ENCODE measurements at places on chromosomes 1 and 21.
A peak's percentile ranks its signal among the peaks of the same experiment; 100 is the strongest.

DNA sequence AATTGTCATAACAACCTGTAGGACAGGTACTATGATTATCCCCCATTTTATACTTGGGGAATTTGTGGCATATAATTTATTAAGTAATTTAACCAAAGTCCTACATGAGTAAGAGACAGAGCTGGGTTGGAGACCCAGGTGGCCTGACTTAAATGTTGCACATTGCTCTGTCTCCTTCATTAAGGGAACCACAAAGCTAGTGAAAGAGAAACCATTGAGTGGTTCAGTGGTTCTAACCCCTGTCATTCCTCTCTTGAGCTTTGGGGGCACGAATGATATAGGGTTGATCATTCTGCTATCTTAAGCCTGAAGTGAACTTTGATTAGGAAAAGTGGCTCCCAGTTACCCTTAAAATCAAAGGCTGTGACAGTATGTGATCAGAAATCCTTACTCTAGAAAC lies 5.3 kb upstream of the MAP3K7CL start:
- no peak for DNase-seq

GRCh38 chr1:184588701-184589100 lies 166.0 kb downstream of the EDEM3 start:
- no peak for DNase-seq

GRCh38 chr1:57770772-57771171 lies 346.9 kb upstream of the DAB1 start:
- DNase-seq = no peak

GRCh38 chr1:38308780-38309179 lies 262.2 kb upstream of the POU3F1 start:
- DNase-seq = no peak

DNA sequence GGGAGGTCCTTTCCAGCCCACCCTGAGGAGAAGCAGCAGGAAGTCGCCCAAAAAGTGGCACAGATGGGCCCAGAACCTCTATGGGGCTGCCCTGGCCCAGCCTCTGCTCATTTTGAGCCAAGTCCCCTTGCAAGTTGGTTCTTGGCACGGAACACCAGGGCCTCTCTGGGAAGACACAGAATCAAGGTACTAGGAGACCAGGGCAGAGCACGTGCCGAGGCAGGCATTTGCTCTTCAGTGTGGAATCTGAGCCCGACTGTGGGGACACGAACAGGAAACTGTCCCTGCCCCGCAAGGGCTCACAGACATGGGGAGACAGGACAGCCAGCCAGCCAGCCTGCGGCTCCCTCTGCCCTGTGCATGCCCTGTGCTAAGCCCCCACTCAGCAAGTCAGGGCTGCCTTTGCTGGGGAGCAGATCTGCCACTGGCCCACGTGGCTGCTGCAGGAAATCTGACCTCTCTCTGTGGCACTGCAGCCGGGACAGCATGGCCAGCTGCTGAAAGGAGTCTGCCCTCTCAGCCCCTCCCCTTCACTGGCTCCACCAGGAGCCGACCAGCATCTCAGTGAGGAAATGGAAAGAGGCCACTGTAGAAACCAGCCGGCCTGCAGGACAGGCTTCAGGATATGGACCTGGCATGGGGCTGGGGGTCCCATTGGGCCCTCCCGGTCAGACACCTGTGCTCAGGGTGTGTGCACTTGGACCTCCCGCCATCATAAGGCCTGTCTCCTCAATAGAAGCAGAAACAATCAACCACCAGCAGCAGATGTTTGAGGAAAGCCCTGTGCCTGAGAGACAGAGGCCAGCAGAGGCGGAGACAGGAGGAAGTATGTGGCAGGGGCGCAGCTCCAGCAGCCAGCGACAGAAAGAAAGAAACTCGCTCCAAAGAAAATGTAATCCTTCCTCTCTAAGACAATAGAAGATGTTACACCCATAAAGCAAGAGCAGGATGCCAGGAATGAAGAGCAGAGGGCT lies 3.7 kb downstream of the ARHGEF16 start:
- no peak for DNase-seq

- DNase-seq = no peak
Measured at GRCh38 chr1:89089962-89090361, 25.0 kb upstream of the GBP1 start.

GRCh38 chr1:208137193-208137592 lies 107.0 kb downstream of the PLXNA2 start:
- DNase-seq = no peak

- DNase-seq = no peak
Measured at GRCh38 chr1:154969860-154970452, 591 bp downstream of the SHC1 start.

DNA sequence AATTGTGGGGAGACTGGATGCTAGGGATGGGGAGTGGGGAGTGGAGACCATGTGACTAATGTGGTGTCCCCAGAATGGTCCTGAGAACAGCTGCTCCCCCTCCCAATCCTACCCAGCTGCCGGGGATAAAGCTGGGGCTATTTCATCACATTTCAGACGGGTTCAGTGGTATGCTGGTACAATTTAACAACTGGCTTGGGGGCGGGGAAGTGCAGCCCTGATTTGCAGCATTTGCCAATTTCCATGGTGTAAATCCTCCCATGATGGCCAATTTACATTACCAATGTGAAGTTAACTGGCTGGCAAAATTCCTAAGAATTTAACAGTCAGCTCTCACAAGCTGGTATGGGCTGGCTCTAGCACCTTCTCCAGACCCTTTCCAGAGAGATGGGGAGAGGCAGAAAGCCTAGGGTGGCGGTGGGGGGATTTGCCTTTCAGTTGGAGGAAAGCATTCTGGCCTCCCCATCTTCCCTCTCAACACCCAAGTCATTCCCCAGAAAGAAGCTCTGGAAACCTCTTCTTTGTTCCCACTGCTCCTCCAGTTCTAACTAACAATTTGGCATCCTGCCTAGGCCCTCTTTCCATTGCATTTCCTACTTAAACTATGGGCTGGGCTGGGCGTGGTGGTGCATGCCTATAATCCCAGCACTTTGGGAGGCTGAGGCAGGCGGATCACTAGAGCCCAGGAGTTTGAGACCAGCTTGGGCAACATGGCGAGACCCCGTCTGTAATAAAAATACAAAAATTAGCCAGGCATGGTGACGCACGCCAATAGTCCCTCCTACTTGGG lies 11.3 kb upstream of the ADGRB2 start:
- DNase-seq = no peak

- DNase-seq = no peak
Measured at GRCh38 chr1:38283696-38284470, 237.3 kb upstream of the POU3F1 start.

- peak; percentile 71 for DNase-seq
Measured at GRCh38 chr1:234980645-234981396, 147.8 kb downstream of the TOMM20 start.

- no peak for DNase-seq
Measured at GRCh38 chr21:37618081-37618480, 251.5 kb downstream of the DYRK1A start.

DNA sequence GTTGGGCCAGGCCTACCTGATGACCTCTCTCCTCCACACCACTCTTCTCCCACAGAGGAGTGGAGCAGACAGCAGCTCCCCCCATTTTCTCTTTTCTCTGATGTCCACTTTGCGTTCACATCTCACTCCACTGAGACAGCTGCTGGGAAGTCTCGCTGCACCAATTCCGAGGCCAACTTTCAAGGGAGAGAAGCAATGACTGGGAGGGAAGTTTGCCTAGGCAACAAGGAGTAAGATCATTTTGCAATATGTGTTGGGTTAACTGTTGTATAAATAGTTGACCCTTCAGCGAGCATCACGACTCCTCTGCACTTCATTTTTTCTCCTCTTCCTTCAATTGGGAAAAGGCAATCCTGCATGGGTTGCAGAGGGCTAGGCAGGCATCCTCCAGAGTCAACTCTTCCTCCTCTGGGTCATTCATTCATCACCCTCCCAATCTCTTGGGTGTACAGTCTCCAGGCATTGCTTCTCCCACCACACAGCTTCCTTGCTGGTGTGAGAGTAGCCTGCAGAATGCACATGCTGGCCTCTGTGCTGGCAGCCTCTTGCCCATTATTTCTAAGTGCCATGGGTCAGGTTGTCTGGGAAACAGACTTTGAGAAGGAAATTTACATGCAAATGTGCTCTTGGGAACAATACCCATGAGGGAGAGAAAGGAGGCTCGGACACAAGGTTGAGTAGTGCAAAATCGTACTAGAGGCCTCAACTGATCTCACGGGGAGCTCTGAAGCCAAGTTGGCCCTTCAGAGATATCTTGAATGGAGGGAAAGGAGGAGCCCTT lies 75.8 kb upstream of the BCAR3 start:
- DNase-seq = no peak

- no peak for DNase-seq
Measured at GRCh38 chr1:29852248-29852647, 615.9 kb downstream of the PTPRU start.

DNA sequence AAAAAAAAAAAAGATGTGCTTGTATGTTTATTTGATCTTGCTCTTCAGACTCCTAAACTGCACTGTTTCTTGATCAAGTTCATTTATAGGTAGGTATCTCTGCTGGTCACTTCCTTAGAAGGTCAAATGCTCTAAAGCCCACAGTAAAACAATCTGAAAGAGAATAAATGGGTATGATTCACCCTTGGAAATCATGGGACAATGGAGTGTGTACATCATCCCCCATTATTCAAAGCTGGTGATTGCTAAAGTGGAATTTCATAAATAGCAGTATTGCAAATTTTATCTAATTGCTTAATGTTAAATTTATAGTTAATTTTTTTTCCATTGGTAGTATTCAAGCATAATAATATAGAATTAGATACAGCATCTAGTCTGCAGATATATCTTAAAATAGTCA lies 53.4 kb downstream of the MIER1 start:
- no peak for DNase-seq

DNA sequence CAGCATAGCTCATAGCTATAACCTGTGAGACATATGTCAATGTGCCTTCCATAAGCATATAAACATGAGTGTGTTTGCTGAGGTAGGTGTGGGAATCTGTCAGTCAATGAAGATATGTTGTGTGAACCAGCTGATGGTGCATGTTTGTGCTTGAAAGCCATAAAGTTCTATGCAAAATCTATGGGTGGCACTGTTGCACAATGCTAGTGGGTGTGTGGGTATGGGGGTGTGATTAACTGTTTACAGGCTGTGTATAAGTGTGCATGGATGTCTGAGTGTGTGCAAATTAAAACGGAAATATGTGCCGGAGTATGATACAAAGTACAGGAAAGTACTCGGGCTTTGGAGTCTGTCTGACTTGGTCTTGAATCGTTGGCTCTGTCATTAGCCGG lies 1.0 kb upstream of the ATP2B4 start:
- DNase-seq = peak; percentile 21

DNA sequence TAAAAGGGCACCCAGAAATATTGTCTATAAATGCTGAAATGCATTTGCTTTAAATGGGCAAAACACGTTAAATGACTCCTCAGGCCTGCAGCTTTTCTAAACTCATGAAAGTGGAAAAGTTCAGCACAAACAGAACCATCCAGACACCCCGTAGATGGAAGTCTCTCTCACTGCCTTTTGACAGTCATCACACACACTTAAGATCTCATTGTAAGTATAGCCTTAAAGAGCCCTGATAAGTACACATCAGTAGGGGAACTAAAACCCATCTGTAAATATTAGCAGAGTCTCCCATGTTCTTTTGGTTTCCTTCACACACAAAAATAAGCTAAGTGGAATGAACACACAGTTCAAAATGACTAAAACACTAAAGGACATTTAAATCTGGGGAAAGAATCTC lies 166.7 kb downstream of the LTN1 start:
- DNase-seq = no peak

- DNase-seq = no peak
Measured at GRCh38 chr1:39001516-39002421, 10.7 kb downstream of the AKIRIN1 start.

DNA sequence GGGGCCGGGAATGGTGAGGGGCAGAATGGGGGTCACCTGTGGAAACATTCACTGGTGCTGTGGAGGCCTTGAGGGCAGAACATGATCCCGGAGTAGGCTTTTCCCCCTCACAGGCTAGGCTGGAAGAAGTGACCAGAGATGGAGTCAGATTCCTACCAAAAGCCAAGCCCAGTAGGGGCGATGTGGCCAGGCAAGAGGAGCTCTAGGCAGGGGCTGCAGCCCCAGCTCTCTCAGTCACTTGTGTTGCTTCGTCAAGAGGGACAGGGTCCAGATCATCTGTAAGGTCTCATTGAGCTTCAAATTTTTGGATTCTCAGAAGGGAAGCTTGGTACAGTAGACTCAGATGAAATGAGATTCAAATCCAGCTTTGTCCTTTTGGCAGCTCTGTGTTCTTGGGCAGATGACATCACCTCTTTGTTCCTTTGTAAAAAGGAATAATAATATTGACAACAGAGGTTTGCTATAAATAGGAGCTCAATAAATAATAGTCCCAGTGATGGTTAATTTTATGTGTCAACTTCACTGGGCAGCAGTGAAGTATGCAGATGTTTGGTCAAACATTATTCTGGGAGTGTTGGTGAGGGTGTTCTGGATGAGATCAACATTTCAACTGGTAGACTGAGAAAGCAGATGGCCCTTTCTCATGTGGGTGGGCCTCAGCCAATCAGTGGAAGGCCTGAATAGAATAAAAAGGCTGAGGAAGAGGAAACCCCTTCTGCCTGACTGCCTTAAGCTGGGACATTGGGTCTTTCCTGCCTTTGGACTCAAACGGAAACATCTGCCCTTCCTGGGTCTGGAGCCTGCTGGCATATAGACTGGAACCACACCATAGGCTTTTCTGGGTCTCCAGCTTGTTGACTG lies 324.7 kb upstream of the USP24 start:
- DNase-seq = no peak
